ENCODE measurements at places on chromosomes 3 and 15. TPM values are rescaled to one million over a fixed set of nuclear protein-coding genes. Genes with fewer than 3 reads are reported as not detected.

MEGF11 gene
- total RNA-seq, result 0.37 TPM

CSPG4 gene
- 13.7 TPM for total RNA-seq

CAND2 gene
- 0.35 TPM for total RNA-seq

SLC12A1 gene
- total RNA-seq, result 0.16 TPM

WDR93 gene
- total RNA-seq, result not detected

ZNF662 gene
- total RNA-seq, result 0.13 TPM

GCSAM gene
- total RNA-seq, result not detected

ZNF80 gene
- total RNA-seq, result 0.11 TPM

CNTN3 gene
- total RNA-seq, result 0.37 TPM

KBTBD13 gene
- total RNA-seq, result not detected

GADL1 gene
- 0.37 TPM for total RNA-seq

SH2D7 gene
- not detected for total RNA-seq

SI gene
- not detected for total RNA-seq

DOCK3 gene
- 0.11 TPM for total RNA-seq

POLR2H gene
- 144 TPM for total RNA-seq

CCDC33 gene
- not detected for total RNA-seq

ECE2 gene
- not detected for total RNA-seq

AGBL1 gene
- total RNA-seq, result not detected

PTX3 gene
- not detected for total RNA-seq

IGSF11 gene
- 66.5 TPM for total RNA-seq

IL17RE gene
- total RNA-seq, result 0.29 TPM

CLDN11 gene
- not detected for total RNA-seq

KLHL40 gene
- not detected for total RNA-seq

OSTN gene
- not detected for total RNA-seq

POC1A gene
- 11.5 TPM for total RNA-seq

PPIP5K1 gene
- total RNA-seq, result 13.7 TPM

C3orf22 gene
- not detected for total RNA-seq
